ENCODE measurements at places on chromosomes 12 and 14. TPM values are rescaled to one million over a fixed set of nuclear protein-coding genes. Genes with fewer than 3 reads are reported as not detected.

AMDHD1 gene
- 2.9 TPM for total RNA-seq

OR9K2 gene
- not detected for total RNA-seq

SLC2A13 gene
- 1.0 TPM for total RNA-seq

BIN2 gene
- total RNA-seq, result not detected

GPR65 gene
- total RNA-seq, result not detected

ABCC9 gene
- total RNA-seq, result 0.07 TPM

ANKRD33 gene
- total RNA-seq, result not detected

KRT81 gene
- total RNA-seq, result 2.5 TPM

KRT82 gene
- not detected for total RNA-seq

SLC6A12 gene
- not detected for total RNA-seq

SPRYD4 gene
- 3.2 TPM for total RNA-seq

TEX52 gene
- not detected for total RNA-seq

AMN gene
- total RNA-seq, result 21.8 TPM

GZMH gene
- total RNA-seq, result not detected

JPH4 gene
- total RNA-seq, result not detected

PUS7L gene
- 15.7 TPM for total RNA-seq

C12orf43 gene
- total RNA-seq, result 14.7 TPM

WNT1 gene
- not detected for total RNA-seq

KLRC1 gene
- total RNA-seq, result not detected

COL2A1 gene
- not detected for total RNA-seq

AKAP3 gene
- total RNA-seq, result 3.0 TPM

SRSF9 gene
- 253 TPM for total RNA-seq

TMEM117 gene
- total RNA-seq, result 3.2 TPM

PTPRB gene
- 1.9 TPM for total RNA-seq

LRRC43 gene
- 0.83 TPM for total RNA-seq

BICDL1 gene
- total RNA-seq, result 18.6 TPM

NUP107 gene
- total RNA-seq, result 75.7 TPM

TPH2 gene
- not detected for total RNA-seq

C12orf60 gene
- 4.0 TPM for total RNA-seq

Data from PC-9 (cell line).